ENCODE measurements at places on chromosomes 5 and 9. TPM values are rescaled to one million over a fixed set of nuclear protein-coding genes. Genes with fewer than 3 reads are reported as not detected.

Gene BNIP1
- 13.9 TPM for total RNA-seq

DNA sequence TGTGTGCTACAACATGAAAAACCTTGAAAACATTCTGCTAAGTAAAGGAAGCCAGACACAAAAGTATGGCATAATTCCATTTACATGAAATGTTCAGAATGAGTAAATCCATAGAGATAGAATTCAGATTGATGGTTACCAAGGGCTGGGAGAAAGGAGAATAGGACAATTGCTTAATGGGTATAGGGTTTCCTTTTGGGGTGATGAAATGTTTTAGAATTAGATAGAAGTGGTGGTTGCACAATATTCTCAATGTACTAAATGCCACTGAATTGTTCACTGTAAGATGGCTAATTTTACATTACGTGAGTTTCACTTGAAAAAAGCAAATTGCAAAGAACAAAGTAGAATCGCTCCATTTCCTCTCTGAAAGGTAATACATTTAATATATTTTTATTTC, 43.0 kb upstream of the GAS1 start:
- H3K27ac ChIP-seq, result no peak overlapping the region
- H3K4me3 ChIP-seq, result no peak overlapping the region
- H3K27me3 ChIP-seq, result no peaks in the 10 kb centered on the region
- H3K36me3 ChIP-seq, result no peaks in the 10 kb centered on the region

Gene ANGPTL2
- total RNA-seq, result not detected

Gene OBP2B
- not detected for total RNA-seq

Gene SPINK13
- total RNA-seq, result not detected

GRCh38 chr5:162484986-162485385, 417.4 kb downstream of the GABRG2 start:
- no peak for DNase-seq
- H3K27me3 ChIP-seq, result no peaks in the 10 kb centered on the region
- H3K4me3 ChIP-seq, result no peak overlapping the region
- no peaks in the 10 kb centered on the region for H3K36me3 ChIP-seq
